ENCODE measurements at places on chromosomes 7 and 10.
A peak's percentile ranks its signal among the peaks of the same experiment; 100 is the strongest.

- DNase-seq = no peak
Observed at GRCh38 chr10:14162061-14162460, 168.7 kb downstream of the FRMD4A start.

DNA sequence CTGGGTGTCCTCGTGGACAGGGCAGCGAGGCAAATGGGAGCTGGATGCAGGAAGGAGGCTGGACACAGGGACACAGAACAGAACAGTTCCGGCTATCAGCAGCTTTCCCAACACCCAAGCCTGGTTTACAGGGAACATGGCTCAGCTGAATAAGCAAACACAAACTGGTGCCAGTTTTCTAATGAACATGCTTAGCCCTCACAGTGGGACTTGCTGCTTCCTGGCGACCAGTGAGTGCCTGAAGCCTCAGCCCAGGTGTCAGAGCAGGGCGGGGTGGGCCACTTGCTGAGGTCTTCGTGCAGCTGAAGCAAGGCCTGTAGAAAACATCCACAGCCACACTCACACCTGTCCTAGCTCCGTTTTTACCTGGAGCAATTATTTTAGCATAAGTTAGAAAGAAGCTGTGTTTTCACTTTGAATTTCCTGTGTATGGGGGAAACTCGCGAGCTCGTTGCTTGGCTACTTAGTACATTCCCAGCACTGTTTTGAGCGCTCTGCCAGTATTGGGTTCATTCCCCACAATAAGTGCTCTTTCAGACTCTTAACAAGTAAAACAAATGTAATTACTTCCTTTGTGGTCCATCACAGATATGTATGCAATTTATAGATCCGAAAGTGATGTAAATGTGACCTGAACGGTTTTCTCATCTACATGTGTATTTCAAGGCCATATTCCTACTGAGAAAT, 261.2 kb upstream of the SHH start:
- DNase-seq = no peak

GRCh38 chr10:69936091-69936490, 116.6 kb upstream of the MACROH2A2 start:
- no peak for DNase-seq

DNA sequence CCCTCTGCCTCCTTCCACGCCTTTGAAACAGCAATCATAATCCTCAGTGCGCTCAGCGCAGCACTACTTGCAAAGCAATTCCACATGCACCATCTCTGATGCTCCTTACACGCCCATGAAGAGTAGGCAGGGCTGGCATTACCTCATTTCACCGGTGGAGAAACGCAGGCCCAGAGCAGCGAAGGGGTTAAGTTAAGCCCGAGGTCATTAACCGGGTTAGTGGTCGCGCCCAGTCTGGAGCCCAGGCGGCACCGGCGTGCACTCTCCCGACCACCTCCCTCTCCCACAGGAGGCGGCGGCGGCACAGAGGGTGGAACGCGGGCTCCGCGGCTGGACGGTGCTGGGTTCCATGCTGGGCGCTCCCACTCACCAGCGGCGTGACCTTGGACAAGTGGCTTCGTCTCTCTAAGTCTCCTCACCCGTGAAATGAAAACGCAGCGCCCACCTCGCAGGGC, 515 bp downstream of the FASTK start:
- no peak for DNase-seq

GRCh38 chr7:7257899-7258692, 75.8 kb downstream of the C1GALT1 start:
- DNase-seq = no peak

DNA sequence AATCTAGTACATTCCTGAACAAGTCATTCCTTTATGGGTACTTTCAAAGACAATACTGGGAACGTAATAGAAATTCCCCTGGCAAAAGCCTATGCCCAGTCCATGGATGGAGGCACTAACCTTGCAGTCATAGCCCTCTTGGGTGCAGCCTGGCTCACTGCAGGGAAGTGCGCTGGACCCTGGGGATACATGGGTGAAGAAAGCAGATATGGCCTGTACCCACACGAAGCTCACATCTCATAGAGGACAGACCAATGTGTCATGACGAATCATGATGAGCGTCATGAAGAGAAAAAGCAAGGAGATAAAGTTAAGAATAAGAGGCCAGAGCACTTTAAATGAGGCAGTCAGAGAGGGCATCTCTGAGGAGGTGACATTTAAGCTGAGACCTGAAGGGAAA, 11.8 kb downstream of the PRLHR start:
- DNase-seq = no peak

DNA sequence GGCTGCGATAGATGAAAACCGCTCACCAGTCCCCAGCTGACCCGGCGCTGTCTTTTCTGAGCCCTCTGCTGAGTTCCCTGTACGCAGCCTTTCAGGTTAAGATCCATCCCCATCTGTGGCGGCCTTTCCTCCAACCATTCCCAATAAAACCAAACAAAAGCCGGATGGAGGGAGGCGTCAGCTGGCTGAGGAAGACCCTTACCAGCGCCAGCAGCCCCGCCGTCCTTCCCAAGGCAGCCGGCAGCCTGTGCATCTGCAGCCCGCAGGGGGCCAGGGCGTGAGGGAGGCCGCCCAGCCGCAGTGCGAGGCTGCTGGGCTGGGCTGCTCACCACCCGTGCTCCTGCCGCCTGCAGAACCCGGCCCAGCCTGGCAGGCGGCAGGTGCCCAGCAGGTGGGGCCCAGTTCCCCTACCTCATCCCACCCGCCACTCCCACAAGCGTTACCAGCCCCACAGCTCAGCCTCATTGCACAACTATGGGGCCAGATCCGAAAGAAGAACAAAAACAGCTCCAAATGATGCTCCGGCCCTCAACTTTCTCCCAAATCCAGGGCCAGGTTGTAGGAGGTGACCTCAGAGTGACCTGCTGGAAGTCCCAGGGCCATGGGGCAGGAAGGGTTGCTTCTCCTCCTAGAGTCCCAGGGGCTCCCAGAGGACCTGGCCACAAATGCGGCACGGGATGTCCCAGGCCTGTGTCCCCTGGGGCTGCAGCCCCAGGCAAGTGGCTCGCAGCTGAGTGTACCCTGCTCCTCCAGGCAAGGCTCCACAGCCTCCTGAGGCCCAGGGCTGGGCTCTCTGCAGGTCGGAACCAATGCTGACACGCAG, 23.8 kb downstream of the PAPOLB start:
- DNase-seq = peak; percentile 36

GRCh38 chr10:69228151-69228550, 8.0 kb downstream of the HKDC1 start:
- DNase-seq = no peak

DNA sequence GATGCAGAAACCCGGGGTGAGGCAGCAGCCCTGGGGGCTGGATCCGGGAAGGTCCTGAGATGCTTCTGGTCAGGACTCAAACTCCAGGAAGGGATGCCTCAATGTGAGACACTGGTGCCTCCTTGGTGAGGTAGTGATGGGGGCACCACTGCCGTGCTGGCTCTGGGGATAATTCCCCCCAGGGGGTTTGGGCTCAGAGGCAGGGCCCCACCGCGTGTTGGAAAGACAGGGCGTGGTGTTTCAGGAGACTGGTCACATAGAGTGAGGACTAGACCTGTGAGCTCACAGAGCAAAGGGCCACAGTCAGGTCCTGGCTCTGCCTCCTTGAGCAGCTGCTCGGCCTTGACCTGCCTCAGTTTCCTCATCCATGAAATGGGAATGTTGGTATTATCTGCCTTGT, 361.9 kb downstream of the GLRX3 start:
- DNase-seq = peak; percentile 55

- DNase-seq = no peak
Observed at GRCh38 chr10:110918643-110919348, at the start of gene BBIP1. BBIP1 (minus strand) TSS chr10:110919180; CDS start chr10:110918157, 1,023 bp downstream.

DNA sequence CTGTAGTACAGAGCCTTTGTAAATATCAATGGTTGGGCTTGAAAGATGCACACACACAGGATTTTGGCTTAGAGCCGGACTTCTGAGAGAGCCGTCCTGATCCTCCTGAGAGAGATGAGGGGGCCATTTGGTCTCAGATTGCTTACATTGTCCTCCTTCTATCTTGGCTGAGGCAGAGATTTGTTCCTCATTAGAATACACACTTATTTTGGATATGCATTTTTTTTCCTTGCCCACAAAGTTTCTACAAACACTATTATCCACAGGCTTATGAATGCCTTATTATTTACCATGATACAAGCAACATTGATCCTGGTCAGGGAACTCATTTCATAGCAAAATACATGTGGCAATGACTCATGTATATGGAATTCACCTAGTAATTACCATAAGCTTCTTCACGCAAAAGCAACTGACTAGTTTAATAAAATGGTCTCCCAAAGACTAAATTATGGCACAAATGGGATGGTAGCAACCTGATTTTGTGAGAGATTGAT, 175.3 kb downstream of the MDFIC start:
- DNase-seq = no peak

- DNase-seq = no peak
Observed at GRCh38 chr7:41869596-41869995, 166.7 kb upstream of the INHBA start.

- DNase-seq = no peak
Observed at GRCh38 chr10:29415876-29416275, 127.0 kb downstream of the LYZL1 start.

GRCh38 chr10:88270061-88270808, 312.9 kb downstream of the RNLS start:
- DNase-seq = no peak

- no peak for DNase-seq
Observed at GRCh38 chr7:131222171-131222570, 105.5 kb upstream of the MKLN1 start.

GRCh38 chr7:41029072-41029499, 673.8 kb downstream of the INHBA start:
- DNase-seq = no peak

DNA sequence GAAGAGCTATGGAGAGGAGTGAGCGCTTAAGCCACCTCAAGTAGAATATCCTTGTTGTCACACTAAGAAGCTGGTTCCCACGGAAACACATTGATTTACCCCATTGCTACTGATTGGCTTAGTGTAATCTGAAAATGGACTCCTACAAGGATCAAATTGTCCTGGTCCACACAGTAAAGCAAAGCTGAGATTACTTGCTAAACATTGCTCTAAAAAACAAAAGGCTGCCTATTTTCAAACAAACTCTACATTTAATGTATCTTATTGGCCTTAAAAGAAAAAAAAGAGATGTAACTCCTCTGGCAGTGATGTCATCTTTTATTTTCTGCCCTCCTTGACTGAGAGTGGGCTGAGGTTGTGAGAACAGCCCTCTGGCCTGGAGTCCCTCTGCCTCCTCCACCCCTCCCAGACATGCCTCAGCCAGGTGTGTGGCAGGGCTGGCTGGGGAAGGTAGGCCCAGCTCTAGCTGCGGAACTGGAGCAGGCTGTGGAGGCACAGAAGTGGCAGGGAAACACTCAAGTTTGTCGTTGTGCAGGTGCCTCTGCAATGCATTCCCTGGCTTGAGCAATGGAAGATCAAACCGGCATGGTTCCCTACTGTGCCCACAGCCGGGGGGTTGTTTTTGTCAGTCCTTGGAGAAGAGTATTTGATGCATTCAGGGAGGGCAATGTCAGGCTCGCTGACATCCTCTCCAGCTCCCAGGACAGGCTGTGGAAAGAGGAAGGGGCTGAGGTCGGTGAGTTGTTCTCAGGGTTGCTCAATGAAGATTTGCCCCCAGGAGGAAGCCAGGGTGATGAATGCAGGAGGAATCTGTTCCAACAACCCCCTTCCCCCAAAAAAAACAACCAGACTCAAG, 9.1 kb downstream of the KLF6 start:
- DNase-seq = peak; percentile 73

- DNase-seq = no peak
Observed at GRCh38 chr7:50481867-50482266, 31.7 kb upstream of the FIGNL1 start.

- no peak for DNase-seq
Observed at GRCh38 chr7:125061776-125062397, 132.3 kb upstream of the POT1 start.

DNA sequence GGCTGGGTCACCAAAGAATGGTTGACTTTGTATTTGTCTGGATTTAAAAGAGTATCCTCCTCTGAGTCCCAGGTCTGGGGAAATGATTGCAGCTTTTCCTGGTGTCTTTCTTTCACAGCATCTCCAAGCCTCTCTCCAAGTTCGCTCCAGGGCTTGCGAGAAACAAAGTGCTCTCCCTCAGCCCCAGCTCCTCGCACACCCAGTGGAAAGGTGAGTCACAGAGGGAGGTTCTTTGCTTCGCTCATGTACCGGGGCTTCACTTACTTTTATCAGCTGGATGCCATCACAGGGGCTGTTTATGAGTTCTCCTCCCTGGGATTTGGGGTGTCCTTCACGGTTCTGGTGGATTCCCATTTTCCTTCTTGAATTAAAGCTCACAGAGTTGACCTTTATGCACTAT, 252.2 kb upstream of the PLPP4 start:
- no peak for DNase-seq

DNA sequence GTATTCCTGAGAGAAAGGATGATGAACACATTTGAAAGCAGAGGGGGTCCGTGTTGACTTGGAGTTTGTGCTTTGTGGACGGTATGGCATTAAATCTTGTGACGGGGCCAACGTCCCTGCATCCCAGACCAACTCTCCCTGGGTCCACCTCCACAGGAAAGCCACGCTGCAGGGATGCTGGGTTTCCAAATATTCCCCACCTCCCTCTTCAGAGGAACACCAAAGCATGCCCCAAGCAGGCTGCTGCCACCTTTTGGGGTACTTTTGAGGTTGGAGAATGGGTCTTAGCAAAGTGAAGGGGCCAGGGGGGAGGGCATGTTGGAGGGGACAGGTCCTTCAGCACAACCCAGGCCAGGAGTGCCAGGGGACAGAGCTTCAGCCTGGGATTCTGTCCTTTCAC, 504.4 kb downstream of the TCERG1L start:
- no peak for DNase-seq

- DNase-seq = peak; percentile 55
Observed at GRCh38 chr10:129919358-129919757, 44.7 kb downstream of the EBF3 start.

DNA sequence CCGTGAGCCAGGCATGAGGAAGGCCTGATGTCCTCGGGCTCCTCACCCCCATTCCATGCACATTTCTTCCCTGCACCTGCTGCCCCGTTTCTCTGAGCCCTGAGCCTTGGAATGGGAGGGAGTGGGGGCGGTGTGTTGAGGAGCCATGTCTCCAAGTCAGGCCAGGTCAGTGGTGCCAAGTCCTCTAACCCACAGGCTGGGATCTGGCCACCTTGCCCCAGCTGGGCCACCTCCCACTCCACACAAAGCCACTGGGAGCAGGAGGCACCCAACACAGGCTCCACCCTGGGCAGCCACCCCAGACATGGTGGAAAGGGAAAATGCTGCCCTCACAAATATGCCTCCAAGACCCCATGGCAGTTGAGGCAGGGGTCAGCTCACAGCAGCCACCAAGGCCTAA, 27.7 kb downstream of the ZCCHC24 start:
- no peak for DNase-seq

GRCh38 chr10:110445871-110446270, 51.8 kb upstream of the DUSP5 start:
- peak; percentile 30 for DNase-seq

All from activated effector memory CD4-positive, alpha-beta T cell treated with anti-CD3 and anti-CD28 coated beads, Interleukin-2, amount 50 U/mL, for 16 hours (primary cell).